Activated CD8-positive, alpha-beta memory T cell treated with anti-CD3 and anti-CD28 coated beads, Interleukin-2, amount 50 U/mL, for 4 hours (primary cell): ENCODE measurements at places on chromosomes 4 and X.

GRCh38 chr4:180465364-180465763 is 1777.8 kb upstream of the TENM3 start:
- no peak for DNase-seq

GRCh38 chr4:23324021-23324690 is 565.7 kb downstream of the PPARGC1A start:
- DNase-seq: no peak

DNA sequence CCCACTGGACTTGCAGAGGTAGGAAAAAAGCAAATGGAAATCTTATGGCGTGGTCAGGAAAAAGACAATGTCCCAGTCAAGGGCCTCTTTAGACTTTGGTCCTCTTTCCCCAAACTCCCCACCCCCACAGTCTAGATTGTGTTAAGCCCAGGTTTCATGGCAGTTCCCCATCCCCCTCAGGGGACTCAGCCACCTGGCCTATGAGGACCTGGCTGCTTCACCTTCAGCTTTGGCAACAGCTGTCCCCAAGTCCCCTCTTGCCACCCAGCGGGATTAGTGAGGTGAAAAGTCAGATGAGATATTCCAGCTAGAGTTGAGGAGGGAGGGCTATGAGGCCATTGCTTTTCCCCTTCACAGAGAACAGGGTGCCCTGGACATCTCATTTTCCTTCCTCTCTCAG is 457 bp downstream of the RIPPLY1 start:
- DNase-seq: no peak

- no peak for DNase-seq
These were observed 34.4 kb upstream of the SLC34A2 start for GRCh38 chr4:25621027-25621930.

- peak; percentile 28 for DNase-seq
These were observed at the start of gene RPS6KA6 for GRCh38 chrX:84187533-84188319. RPS6KA6 (minus strand) TSS chrX:84188199; CDS start chrX:84187899, 300 bp downstream.

DNA sequence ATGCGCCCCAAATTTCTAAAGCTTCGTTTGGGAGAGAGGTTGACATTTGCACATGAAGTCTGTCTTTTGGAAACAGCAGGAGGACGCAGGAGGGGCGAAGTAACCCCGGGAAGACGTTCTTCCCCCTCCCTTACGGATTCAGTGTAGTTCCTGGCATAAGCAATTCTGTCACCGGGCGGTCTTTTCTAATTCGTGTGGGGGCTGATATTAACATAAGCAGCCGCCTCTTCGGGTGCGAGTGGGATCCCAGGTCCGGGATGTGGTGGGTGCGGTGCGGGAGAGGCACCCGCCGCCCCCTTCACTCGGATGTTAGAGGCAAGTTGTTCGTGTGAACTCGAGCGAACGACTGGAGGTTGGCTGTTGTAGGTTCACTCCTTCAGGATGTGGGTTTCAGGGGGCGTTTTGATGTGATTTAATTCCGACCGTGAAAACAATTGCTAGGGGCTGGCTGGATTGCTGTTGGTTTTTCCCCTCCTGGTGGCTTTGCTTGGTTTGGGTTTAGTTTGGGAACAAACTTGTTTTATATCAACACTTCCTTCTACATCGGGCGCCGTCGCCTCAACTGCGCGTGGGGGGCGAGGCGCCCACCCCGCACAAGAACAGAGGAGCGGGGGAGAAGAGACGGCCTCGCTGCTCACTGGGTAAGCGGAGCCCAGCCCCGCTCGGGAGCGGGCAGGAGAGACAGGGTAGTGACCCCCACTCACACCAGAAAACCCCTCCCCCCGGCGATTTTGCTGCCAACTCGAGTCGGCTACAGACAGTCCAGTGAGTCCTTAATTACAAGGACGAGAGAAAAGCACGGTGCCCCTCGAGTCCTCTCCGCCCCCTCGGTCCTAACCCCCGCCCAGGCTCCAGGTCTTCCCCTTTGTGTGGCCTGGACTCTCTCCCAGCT is 2.9 kb upstream of the LEF1 start:
- DNase-seq: peak; percentile 55

DNA sequence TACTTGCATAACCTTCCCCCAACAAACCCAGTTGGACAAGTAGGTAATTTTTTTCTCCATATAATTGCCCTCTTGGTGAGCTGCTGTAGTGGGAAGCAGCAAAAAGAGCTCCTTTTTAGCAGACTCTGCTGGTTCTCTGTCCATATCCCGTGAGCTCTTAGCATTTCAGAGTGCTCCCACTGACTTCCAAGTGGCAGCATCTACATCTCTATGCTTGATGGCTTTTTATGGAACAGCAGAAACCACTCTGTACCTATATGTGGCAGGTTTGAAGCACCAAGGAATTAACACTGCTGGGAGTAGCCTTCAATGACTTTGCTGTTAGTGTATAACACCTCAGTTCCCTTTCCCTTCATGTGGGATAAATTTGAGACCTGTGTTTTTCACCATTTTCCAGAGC is 168.4 kb upstream of the NHS start:
- DNase-seq: no peak

DNA sequence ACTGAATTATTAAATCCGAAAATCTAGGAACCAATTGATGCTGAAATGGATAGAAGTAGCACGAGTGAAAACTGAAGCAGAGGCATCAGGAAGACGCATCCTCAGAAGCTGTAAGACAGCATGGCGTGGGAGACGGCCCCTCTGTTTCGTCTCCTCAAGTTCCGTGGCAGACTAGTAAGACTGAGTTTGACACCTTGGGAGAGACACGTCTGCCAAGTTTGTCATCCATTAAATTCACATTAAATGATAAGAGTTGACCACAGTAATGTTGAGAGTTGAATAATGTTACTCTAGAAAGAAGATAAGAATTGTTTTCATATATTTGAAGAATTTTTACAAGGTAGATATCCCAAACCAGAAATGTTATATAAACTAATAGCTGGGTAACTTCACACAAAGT is 736.1 kb upstream of the FRG1 start:
- no peak for DNase-seq

DNA sequence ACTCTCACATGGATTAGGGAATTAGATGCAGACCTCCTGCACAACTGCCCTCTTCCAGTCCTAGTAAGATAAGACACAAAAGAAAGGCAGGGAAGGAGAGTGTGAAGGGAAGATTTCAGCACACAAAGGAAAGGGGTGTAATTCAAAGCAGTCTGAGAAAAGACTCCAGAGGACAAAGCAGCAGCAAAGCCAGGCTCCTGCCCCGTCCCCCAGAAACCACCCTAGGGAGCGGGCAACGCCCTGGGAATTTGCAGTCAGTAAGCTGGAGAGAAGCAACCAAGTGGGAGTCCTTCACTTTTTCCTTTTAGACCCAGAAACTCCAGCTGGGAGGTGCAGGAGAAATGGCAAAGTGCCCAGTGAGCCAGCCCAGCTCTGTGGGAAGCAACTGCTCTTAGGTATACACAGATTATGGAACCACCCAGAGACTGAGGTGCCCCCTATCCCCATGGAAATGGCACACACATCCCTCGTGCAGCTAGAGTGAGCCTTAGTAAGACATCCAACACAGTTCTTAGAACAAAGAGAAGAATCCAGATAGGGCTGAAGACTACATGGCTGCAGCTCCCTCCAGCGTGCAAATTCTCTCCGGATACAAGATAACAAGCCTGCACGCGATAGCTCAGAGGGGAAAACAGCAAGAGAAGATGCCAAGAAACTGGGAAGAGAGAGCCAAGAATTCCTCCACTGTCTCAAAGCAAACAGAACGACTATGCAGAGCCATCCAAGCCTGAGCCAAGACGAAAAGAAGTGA is 26.5 kb upstream of the IRAK1 start:
- DNase-seq: no peak

GRCh38 chrX:67555578-67556203 is 11.9 kb downstream of the AR start:
- DNase-seq: no peak

DNA sequence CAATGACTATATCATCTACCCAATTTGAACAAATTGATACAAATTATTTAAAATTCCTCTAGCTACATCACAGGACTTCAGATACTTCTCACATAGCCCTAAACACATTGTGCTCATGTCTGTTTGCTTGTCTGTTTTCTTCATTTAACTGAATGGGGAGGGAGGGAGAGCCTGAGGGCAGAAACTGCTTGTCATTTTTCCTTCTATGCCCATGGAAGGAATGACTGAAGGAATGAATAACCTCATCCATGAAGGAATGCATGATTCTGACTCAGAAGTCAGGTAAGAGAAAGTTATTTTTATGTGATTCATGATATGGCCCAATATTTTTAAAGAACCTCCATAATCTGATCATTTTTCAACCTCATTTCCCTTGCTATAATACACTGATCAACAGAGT is 418.0 kb upstream of the PITX2 start:
- DNase-seq: no peak

DNA sequence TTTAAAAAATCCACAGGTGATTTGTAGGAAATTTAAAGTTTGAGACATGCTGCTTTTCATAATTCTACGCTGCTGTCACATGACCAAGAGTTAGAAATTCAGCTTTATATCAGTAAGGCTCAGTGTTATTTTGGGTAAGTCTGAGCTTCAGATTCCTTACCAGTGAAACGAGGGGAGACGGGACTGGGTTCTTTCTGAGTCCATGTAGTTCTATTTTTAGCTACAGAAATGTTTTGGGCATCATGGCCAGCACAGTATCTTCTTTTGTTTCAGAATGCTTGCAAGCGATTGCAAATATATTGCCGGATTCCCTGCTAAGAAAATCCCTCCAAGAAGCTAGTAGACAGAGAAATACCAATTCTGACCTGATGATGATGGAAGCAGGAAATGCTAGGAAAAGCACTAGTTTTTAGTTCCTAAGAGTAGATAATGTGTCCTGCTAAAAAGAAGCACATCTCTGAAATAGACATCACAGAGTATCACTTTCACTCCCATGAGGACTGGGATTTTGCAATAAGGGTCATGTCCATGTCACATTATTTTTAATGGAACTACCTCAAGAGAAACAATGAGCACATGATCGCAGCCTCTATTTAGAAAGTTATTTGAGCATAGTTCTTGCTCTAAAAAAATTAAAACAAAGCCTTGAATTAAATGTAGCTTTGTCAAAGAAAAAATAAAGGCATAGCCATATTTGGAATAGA is 10.9 kb downstream of the ATP1B4 start:
- DNase-seq: no peak

DNA sequence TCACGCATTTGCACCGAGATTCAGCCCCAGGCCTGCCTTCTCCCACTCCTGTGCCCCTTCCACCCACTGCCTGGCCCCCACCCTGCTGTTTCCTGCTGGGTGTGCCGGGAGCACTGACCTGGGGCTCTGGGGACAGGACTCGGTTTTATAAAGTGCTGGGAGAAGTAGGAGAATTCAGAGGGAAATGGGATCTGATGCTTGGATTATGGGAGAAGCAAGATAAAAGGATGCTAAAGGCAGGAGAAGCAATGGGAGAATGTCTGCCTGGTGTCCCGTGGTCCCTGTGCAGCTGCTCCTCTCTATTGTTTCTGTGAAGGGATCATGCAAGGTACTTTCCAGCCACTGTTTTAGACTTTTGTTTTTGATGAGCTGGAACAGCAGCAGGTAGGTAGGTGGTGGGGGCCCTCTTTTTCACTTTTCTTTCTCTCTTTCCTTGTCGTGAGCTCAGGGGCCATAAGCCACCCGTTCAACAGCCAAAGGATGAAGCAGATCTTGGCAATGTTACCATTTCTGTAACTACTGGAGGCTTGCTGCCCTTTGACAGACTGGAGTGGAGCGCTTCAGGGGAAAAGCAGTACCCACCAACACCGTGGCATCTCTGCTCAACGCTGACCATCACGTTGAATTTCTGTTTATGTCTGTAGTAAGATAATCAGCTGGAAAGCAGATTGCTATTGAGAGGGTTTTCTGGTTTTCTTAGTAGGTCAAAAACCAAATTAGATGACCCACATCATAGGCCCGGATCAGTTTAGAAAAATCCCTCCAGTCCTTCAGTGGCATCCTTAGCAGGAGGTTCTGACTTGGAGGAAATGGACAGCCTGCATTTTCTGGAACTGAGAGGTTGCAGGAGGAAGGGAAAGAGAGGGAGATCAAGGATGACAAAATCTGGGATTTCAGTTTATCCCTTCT is 63.8 kb upstream of the ENPP6 start:
- no peak for DNase-seq

DNA sequence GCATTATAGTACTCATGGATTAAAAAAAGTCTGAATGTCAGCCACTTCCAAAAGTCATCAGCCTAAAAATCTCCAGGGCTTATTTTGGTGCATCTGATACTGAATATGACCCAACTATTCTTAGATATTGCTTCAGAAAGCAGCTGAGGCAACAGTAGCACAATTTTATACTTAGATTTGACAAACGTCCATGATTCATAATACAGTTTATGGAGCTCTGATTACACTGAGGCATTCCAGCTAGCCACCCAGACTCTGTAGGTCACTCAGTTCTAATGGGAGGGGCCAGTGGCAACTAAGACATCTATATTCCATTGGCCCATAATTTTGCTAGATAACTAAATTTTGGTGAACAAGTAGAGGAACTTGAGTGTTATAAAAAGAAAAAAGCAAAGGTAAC is 10.3 kb downstream of the SPATA4 start:
- DNase-seq: no peak

GRCh38 chrX:129721870-129722269 is 16.9 kb upstream of the XPNPEP2 start:
- DNase-seq: no peak

DNA sequence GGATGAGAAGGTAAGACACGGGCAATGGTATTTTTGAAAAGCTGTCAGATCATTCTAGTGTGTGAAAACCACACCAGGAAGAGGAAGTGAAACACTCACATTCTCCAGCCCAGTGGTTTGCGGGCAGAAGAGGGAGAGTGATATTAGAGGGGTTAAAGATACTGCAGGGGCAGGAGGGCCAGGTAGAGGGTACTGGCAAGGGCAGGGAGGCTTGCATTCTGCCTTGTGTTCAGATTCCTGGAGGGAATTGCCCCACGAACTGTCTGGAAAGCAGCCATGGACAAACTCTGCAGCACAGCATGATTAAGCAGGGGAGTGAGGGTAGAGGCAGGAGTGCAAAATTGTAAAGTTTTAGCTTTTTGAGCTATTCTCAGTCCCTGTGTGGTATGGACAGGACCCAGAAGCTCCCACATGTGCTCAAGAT is 30.9 kb downstream of the NIPAL1 start:
- peak; percentile 78 for DNase-seq

GRCh38 chr4:99208719-99209075 is 10.3 kb downstream of the ADH6 start:
- DNase-seq: no peak
